H54 (cell line): ENCODE measurements at places on chromosomes 4 and X.

DNA sequence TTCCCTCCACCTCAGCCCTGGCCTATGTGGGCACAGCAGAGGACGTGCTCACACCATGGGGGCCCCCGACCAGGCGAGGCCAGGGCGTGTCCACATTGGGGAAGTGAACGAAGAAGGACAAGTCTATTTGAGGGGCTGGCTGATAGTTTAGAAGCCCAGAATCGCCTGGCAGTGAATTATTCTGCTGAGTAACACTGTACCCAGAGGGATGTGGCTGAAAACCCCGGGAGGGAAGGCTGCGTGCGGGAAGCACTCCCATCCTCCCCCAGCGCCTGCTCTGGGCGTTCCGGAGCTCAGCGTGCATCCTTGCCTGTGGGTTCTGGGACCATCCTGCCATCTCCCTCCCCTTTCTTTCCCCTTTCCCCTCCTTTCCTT, 66.6 kb downstream of the TRMT44 start:
- DNase-seq: no peak

DNA sequence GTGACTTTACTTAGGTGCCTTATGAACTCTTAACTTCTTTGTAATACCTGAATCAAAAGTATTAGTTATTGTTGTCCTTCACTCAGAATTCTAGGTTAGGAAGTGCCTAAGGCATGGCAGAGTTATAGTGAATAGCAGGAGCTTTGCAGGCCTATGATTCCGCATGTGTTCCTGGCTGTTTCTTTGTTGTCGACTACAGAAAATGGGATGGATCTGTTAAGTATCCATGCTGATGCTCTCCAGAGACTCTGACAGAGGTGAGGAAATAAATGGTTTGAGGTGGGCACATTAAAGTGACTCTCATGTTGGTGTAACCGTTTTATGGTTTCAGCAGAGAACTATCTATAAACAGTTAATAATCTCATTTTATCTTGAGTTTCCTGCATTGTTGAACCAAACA, 1601.3 kb downstream of the PCDH7 start:
- no peak for DNase-seq

DNA sequence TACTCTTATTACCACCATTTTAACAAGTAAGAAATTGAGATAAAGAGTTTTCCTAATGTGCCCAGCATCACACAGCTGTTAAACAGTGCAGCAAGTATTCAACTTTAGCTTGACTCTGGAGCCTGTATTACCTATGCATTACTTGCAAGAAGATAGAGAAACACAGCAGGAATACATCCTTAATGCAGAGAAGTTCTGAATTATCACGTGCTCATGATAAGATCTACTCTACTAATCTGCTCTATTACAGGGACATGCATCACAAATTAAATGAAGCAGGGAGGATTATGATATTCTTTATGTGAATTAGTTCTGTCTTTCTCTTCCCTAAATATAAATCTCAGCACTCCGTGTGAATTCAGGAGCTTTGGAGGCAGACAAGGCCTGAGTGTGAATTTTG, 39.0 kb upstream of the PDGFC start:
- DNase-seq: no peak

DNA sequence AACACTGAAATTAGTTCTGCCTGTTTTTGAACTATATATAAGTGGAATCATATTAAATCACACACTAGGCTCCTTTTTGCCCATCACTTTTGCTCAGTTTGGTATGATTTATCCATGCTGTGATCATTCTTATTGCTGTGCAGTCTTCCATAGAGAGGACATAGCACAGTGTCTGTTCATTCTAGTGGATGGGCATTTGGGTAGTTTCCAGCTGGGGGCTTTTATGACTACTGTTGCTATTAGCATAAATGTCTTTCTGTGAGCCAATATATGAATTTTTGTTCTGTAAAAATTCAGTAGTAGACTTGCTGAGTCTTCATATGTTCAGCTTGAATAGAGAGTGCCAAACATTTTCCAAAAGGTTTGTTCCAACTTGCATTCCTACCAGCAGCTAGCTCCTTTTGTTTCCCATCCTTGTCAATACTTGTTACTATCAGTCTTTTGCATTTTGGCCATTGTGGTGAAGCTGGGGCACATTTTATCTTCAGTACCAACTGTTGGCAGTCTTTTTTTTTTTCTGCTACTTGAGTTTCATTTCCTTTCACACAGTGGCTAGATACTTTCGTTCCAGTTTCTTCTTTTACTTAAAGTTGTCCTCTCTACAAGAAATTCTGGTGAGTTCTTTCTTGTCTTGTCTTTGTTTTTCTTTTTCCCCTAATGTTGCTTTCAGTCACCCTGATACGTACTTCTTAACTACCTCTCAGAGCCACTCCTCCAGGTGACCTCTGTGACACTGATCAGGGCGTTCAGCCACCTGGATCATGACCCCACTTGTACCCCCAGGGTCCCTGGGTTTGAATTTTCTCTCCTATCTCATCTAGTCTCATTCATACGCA, 87.0 kb downstream of the ANXA3 start:
- DNase-seq: no peak

- DNase-seq: no peak
Observed at GRCh38 chr4:140326395-140326993, 47.0 kb upstream of the SCOC start.

DNA sequence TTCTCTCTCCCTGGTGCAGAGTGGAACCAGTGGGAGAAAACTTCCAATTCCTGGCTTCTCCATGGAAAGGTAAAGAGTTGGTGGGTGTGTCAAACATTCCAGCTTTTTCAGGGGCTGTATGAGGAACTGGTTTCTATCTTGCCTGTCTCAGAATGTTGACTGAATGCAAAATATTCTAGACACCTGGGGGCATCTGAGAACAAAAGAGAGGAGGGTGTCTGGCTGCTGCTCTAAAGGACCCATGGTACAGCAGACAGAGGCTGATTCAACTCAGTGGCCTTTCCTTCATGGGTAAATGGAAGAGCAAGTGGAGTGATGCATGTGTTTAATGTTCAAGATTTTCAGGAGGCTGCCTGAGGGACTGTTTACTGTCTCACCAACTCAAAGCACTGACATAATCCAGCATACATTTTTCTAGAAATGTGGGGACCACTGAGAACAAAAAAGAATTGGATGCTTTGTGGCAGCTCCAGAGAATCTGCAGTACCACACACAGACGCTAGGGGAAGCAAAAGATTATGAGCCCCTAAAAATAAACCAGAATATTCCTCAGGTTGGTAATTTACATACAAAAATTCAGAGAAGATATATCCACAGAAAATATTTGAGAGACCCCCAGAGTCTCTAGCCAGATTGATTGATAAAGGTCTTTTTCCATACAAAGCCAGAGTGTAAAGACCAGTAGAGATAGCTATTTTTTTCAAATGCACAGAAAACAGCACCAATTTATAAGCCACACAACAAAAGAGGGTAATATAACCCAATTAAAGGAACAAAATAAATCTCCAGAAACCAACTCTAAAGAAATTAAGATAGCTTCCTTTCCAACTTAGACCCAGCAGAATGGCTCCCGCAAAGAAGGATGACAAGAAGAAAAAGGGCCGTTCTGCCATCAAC, 48.0 kb upstream of the STARD8 start:
- DNase-seq: no peak

DNA sequence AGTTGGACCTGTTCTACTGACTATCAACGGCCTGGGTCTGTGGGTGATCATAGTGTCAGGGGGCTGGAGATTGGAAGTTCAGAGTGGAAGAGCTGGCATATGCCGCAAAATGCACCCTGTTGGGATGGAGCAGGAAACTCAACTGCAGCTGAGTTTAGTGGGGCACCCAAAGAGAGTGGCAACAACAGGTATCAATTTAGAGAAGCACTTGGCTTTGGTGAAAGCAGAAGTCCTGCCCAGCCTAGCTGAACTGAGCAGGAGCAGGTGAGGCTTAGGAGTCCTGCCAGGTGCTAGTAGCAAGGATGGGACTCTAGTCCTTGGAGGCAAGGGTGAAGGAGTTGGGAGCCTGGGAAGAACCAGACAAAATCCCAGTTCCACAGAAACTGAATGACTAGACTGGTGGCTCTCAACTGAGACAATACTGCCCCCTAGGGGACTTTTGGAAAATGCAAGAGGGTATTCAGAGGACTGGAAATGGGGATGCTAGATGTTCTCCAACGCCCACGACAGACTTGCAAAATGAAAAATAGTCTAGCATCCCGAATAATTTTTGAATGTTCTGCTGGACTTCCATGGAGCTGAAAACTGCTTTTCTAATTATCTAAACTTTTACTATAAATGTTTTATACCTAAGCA, 49.4 kb downstream of the RTL9 start:
- DNase-seq: no peak

- no peak for DNase-seq
Observed at GRCh38 chrX:71609095-71609750, 9.1 kb downstream of the CXCR3 start.

GRCh38 chr4:122005064-122005755, 53.4 kb upstream of the TRPC3 start:
- no peak for DNase-seq

DNA sequence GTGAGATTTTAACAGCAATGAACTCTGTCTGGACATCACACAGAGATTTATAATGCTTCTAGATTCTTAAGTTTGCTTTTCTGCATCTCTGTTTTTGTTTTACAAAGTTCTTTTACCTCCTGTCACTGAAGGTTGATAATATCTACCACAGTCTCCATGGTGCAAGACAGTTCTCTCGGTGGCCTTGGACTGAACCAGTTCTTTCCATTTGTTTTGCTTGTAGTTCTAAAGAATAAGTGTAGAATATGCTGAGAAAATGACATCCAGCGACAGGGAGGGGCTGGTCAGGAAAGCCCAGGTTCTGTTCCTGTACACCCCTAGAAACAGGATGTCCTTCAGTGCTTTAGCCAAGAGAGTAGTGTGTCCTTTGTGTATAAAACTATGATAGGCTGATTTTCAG, 1079.5 kb upstream of the INTU start:
- DNase-seq: no peak

- peak; percentile 12 for DNase-seq
Observed at GRCh38 chr4:181528570-181529184, 714.5 kb upstream of the TENM3 start.

GRCh38 chr4:57233386-57233785, 123.2 kb upstream of the IGFBP7 start:
- DNase-seq: no peak

DNA sequence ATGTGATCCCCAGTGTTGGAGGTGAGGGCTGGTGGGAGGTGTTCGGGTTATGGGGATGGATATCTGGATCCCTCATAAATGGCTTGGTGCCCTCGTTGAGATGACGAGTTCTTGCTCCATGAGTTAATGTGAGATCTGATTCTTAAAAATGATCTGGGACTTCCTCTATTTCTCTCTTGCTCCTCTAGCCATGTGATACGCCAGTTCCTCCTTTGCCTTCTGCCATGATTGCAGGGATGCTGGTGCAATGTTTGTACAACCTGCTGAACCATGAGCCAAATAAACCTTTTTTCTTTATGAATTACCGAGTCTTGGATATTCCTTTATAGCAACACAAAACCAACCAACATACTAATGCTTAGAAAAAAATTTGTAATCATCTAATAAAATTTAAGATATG, 56.6 kb downstream of the STAP1 start:
- no peak for DNase-seq

- no peak for DNase-seq
Observed at GRCh38 chr4:68271851-68272357, 26.4 kb upstream of the TMPRSS11B start.

GRCh38 chrX:63917296-63917695, 132.3 kb upstream of the ARHGEF9 start:
- DNase-seq: no peak
